Nucleus accumbens (tissue), 56 donors: ENCODE measurements at places on chromosomes 1 and 21.

- DNase-seq: no peak
These were observed 30.4 kb downstream of the TRIM11 start for GRCh38 chr1:228376262-228376628.

- DNase-seq: no peak
These were observed 1093.1 kb downstream of the MRPL39 start for GRCh38 chr21:24514081-24514733.

- DNase-seq: no peak
These were observed 7.3 kb upstream of the LDLRAP1 start for GRCh38 chr1:25536124-25536523.

- no peak for DNase-seq
These were observed 2.7 kb upstream of the OLIG2 start for GRCh38 chr21:33022828-33023573.

DNA sequence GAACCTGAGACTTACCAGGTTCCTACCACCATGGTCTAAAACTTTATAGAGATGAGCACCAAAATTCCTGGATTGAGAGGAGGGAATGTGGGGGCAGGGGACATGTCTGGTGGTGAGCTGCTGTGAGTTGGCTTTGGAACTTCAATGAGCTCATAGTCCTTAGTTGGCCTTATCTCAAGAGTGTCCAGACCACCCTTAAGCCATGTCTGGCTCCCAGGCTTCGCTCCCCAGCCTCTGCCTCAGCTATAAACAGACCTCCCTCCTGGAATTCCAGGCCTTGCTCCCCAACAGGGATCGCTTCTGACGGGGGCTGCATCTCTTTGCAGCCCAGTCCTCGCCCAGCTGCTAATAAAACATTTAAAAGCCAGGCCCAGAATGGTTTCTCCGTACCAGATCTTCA, 19.5 kb downstream of the ATF3 start:
- no peak for DNase-seq

- DNase-seq: no peak
These were observed 134.1 kb downstream of the TMEM53 start for GRCh38 chr1:44539991-44540730.

DNA sequence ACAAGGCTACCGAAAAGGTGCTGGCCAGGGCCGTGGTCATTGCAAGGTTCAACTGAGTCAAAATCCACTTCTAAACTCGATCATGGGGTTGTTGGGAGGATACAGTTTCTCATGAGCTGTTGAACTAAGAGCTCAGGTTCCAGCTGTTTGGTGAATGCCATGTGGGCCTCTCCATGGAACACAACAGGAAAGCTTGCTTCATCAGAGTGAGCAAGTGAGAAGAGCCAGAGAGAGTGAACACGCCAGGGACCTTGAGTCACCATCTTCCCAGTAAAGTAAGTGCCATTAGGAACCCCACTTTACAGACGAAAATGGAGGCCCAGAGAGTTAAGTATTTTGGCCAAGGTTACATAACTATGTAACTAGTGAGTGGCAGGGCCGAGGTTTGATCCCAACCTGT, 475.1 kb upstream of the VAMP3 start:
- DNase-seq: no peak

GRCh38 chr1:81654147-81654546, 146.6 kb upstream of the ADGRL2 start:
- DNase-seq: no peak

GRCh38 chr1:121586369-121587229, 401.8 kb downstream of the SRGAP2C start:
- DNase-seq: no peak
